ENCODE measurements at places on chromosomes 16 and 17.
A peak's percentile ranks its signal among the peaks of the same experiment; 100 is the strongest.

DNA sequence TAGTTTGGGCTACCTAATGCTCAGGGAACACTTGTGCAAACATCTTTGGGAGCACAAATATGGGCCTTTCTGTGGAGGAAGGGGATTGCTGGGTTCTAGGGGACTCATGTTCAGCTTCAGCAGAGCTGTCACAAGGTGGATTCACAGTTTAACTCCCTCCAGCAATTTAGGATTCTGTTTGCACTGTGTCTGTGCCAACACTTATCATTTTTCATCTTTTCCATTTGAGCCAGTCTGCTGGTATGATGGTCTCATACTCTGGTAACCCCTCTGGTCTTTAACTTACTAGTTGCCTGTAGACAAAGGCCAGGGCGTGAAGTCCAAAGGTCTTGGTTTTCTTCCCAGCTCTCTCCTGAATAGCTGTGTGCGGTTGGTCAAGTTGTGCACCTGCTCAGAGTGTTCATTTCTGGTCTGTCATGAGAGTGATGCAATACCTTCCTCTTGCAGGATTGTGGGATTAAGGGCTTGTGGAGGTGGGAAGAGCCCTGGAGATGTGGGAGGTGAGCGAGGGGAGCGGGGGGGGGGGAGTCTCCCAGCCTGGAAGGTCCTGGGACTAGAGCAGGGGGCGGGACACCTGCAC lies 152.6 kb downstream of the CMIP start:
- DNase-seq = no peak

DNA sequence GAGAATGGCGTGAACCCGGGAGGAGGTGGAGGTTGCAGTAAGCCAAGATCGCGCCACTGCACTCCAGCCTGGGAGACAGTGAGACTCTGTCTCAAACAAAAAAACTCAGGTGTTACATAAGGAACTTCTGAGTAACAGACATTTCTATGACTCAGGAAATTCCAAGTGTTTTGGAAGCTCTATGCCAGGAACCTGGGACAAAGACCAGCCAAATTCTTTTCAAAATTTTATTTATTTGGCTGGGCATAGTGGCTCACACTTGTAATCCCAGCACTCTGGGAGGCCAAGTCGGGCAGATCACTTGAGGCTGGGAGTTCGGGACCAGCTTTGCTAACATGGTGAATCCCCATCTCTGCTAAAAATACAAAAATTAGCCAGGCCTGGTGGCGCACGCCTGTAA lies 5.2 kb upstream of the SH2B1 start:
- DNase-seq = no peak

DNA sequence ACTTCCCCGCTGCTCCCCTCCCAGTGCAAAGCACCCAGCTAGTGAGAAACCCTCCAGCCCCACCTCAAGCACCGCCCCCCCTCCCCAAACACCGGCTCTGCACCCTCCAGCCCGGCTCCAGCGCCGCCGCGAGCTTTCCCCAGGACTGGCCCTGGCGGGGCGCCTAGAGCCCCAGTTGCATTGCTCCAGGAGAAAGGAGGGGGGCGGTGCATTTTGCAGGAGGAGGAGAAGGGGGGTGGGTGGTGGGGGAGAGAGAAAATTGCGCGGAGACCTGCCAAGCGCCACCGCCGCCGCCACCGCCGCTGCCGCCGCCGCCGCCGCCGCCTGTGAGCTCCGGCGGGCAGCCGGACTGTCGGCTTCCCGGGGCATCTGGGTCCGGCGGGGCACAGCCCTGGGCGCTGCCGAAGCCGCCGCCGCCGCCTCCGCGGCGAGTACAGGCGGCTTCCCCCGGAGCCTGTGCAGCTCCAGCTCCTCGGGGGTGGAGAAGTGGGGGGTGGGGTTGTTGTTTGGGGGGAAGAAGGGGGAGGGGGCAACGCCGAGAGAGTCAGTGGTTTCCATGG lies 333 bp upstream of the NOG start:
- peak; percentile 81 for DNase-seq

GRCh38 chr16:11005611-11005975 lies 61.2 kb downstream of the CLEC16A start:
- DNase-seq = no peak

GRCh38 chr16:1953734-1954133 lies 755 bp downstream of the RPL3L start:
- DNase-seq = no peak

- no peak for DNase-seq
Observed at GRCh38 chr16:14095883-14096551, 24.9 kb downstream of the MRTFB start.

- DNase-seq = no peak
Observed at GRCh38 chr17:49703557-49704277, 4.0 kb downstream of the SLC35B1 start.

- peak; percentile 60 for DNase-seq
Observed at GRCh38 chr17:45021607-45022287, 29.7 kb downstream of the DCAKD start.

DNA sequence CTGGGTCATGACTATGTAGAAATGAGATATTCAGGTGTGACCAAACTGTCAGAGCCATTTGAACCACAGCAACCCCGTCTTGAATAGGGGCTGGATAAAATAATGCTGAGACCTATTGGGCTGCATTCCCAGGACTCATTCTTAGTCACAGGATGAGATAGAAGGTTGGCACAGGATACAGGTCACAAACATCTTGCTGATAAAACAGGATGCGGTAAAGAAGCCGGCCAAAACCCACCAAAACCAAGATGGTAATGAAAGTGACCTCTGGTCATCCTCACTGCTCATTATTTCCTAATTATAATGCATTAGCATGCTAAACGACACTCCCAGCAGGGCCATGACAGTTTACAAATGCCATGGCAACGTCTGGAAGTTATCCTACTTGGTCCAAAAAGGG lies 545.5 kb downstream of the TMEM114 start:
- DNase-seq = no peak

- DNase-seq = no peak
Observed at GRCh38 chr17:70365091-70365583, 195.8 kb downstream of the KCNJ2 start.

DNA sequence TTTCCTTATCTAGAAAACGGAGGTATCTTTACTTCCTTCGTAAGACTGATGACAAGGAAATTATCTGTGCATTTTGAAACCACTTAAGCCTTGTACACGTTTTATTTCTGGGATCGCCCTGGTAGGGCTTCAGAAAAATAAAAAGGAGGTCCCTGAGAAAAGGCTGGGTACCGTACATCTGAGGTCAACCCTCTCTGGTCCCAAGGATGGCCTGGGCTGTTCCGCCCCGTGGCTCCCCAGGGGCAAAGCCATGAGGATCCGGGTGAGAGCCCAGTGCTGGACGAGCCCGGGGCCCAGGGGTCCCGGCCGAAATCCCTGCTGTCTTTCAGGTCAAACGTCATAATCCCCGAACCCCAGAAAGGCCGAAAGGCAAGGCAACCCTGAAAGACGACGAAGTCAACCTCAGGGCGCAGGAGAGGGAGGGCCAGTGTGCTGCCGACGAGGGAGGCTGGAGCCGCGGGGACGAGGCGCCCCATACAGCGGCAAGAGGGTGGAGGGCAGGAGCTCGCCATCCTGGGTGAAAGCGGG lies 656 bp upstream of the FUS start:
- no peak for DNase-seq

DNA sequence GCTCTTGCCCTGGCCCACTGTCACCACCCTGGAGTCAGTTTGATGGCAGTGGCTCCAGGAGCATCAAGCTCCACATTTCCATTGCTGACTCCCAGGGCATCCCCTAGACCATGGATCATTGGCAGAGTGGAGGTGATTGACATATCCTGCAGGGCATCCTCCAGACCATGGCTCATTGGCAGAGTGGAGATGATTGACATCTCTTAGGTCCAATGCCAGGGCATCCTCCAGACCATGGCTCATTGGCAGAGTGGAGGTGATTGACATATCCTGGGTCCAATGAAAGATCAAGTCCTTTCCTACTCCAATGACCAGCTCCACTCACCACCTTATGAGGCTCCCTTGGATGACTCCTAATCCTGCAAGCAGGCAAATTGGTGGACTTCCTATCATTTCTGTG lies 174.3 kb upstream of the NLRP1 start:
- DNase-seq = no peak

DNA sequence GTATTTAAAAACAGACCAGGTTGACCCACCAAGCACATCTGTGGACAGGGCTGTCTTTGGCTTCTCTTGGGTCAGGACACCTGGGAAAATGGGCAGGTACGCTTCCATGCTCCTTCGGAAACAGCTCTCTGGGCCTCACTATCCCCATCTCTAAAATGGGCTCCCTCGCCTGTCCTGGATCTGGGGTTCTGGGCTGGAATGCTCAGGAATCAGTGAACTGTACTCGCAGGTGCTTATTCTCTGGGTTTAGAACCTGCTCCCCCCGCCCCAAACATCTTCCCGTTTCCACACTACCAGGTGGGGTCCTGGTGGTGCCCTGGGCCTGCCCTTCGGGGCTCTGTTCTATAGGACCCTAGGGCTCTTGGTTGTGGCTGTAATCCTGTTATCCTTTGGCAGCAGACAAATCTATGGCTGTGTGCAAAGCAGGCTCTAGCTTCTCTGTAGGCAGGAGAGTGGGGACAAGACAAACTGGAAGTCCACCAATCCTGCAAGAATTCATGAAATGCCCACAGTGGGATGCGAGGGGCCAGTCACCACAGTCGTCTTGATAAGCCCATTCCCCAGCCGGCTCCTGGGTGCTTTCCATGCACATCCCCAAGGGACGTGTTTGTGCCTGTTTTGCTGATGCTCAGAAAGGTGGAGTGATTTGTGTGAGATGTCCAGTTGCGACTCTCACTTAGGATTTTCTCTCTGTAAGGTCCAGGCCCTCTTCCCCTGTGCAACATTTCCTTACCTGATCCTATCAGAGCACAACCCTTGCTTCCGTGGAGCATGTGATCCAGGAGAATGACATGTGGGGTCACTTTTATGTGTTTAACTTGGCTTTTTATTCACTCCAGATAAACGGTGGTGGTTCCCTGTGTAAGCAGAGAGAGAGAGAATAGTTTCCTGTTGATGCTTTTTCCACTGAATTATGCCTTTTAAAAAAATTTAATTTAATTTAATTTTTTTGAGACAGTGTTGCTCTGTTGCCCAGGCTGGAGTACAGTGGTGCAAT lies 37.2 kb downstream of the HAPSTR1 start:
- no peak for DNase-seq

DNA sequence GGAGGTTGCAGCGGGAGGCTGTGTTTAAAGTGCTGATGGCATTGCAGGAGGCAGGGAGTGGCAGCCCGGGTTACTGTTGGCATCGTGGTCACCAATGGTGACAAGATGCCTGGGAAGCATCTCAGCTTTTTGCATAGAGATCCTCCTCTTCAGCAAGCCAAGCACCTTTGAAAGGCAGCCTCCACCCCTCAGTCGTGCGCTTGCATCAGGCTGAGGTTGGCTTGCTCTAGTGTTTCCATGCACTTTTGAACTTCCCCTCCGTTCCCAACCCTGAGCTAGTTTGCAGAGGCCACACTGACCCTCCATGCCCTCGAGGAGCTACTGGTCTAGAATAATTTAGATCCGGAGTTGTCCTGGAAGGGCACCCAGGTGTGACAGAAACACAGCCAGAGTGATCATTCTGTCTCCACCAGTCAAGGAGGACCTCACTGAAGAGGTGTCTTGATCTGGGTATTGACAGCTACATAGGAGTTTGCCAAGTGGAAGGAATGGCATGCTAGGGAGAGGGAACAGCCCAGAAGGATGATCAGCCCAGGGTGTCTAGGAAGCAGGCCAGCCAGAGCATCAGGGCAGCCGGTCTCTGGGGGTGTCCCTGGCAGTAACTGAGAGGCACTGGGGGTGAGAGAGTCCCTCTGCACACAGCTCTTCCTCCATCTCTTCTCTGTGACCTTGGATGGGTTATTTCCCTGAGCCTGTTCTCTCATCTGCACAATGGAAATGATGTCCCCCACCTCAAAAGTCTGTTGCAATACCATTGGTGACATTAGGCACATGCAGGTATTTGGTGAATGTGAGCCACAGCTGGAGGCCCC lies 7.7 kb downstream of the BEAN1 start:
- no peak for DNase-seq

GRCh38 chr16:66406534-66407221 lies 20.4 kb upstream of the BEAN1 start:
- DNase-seq = peak; percentile 76

- DNase-seq = peak; percentile 57
Observed at GRCh38 chr17:40445751-40446468, 2.7 kb downstream of the IGFBP4 start.

DNA sequence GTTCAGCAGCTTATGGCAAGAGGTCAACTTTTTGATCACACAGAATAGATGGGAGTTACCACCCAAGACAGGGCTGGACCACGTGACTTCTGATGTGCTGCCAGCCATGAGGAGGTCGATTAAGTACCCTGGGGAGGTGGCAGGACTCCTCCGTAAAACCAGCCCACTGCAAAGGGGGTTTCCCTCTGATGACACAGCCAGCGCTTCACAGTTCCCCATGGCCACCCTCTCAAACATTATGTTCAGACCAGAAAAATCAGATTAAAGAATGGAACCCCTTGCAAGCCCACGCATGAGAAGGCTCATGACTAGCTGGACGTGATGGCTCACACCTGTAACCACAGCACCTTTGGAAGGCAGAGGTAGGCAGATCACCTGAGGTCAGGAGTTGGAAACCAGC lies 222.9 kb downstream of the CPPED1 start:
- no peak for DNase-seq

GRCh38 chr17:4261452-4261851 lies 2.3 kb downstream of the ANKFY1 start:
- no peak for DNase-seq

GRCh38 chr16:69179328-69180010 lies 7.5 kb upstream of the SNTB2 start:
- no peak for DNase-seq
